ENCODE measurements at places on chromosomes 2 and 18.

DNA sequence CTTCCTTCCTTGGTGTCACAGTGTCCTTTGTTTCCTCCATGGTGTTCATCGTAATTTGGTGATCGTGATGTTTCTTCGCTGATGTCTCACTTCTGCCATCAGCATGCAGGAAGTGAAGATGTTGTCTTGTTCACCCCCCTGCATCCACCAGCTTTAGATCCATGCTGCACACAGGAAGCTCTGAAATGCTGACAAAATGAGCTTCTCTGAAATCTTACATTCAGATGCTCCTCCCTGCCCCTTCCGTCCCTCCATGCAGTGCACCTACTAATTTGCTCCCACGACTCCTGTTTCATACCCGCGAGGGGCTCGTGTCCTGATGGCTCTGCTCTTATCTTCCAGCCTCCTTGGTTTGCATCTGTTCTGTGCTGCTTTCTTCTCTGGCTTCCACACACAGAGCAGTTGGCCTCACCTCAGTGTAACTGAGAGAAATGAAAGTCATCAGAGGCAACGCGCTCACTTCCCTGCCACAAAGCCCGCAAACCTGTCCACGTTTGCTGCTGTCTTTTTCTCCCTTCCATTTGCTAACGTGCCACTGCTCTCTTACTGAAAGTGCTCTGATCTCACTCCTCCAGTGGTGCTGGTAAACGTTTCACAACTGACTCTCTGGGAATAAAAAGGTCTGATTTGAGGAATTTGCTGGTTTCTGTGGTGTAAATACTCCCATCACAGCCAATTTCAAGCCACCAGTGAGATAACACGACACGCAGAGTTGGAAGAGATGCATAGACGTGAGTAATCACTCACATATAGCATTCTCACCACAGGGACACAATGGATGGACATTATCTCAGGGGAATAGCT, 41.0 kb upstream of the MGAT4A start:
- DNase-seq = no peak

GRCh38 chr2:41127351-41127750, 675.5 kb upstream of the SLC8A1 start:
- no peak for DNase-seq

GRCh38 chr18:47417807-47418206, 166.3 kb upstream of the SKOR2 start:
- no peak for DNase-seq

DNA sequence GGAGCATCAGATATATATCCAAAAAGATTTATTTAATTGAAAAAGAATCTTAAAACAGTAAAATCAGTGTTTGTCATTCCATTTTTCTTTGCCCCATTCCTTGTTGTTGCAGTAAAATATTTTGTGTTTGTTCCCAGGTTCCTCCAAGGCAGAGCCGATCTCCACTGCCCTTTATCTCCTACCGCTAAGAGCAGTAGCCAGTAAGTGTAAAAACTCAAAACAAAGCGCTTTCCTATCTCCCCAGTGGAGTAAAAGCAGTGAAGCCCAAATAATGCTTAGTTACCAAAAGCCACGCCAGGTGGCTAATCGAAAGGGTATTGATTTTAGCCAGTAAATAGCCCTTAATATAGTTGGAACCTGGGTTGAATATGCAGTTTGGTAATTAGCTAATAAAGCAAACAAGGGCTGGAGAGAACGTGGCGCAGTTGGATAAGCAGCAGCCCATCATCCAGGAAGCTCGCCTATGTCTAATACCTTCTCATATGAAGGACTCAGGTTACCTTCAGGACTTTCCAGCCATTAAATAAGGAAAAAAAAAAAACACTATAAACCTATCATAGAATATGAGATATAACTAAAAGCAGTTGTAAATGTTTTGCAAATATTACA, 12.4 kb upstream of the GPD2 start:
- DNase-seq = no peak

DNA sequence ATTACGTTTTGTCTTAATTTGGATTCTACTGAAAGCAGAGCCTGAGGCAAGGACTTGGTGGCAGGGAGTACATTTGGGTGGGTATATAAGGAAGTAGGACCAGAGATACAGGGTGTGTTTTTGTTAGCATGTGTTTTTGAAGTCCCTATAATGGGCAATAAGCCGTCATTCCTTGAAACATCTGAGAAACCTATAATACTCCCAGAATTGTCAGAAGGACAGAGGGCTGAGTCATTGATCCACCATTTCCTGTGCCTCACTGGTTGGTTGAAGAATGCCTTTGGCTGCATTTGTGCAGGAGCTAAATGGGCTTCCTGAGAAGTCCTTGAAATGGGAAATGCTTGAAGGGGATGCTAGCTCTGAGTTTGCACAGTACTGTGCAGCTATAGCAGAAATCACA, 281.8 kb upstream of the ZEB2 start:
- no peak for DNase-seq

- DNase-seq = no peak
Measured at GRCh38 chr2:220533485-220533884, 906.1 kb downstream of the SLC4A3 start.

- no peak for DNase-seq
Measured at GRCh38 chr18:45608400-45608799, 6.9 kb upstream of the SLC14A2 start.

DNA sequence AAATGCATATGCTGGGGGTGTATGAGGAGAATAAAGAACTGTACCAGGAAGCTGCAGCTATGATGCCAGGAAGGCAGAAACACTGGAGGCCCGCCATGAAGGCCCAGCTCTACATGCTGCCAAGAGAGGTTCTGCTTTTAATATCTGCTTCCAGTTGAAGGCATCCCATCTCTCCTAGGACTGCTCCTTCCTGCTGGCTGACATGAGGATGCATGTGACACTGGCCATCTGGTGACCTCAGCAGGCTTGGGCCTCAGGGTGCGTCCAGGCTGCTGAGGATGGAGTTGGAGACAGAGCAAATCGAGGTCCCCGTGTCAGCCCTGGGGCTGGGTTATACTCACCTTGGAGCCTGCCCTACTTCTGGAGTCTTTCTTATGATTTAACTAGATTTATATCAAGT, 49.0 kb downstream of the PSMG2 start:
- DNase-seq = no peak

DNA sequence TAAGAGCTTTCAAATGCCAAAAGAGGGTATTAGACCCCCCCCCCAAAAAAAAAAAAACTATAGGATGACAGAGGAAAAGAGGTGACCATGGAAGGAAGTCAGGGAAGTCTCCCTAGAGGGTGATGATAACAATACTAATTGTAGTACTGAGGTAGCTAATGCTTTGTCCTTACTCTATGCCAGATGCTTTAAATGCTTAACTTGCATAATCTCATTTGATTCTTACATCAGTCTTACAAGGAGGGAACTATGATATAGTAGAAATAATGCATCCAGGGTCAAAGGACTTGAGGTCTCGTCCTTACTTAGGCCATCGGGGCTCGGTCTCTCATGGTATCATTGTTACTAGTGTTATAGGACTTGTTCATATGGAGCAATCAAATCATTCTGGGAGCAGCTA, 9.1 kb downstream of the IDH1 start:
- no peak for DNase-seq

DNA sequence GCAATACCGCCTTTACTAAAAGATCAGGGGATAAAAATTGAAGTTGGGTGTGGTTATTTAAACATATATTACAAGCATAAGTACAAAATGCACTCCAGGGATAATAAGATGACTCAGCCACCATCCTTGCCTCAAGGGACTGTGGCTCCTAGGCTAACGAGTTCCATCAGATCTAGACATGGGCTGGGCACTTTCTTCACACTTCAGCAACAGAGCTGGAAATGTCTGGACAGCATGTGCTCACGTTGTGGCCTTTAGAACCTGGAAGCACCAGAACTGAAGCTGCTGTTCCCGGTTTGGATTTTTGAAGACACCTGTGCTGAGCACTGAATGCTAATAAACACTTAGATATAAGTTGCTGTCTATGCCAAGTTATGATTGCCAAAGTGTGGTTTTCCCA, 384.2 kb upstream of the SALL3 start:
- DNase-seq = no peak

- no peak for DNase-seq
Measured at GRCh38 chr2:41881249-41881648, 166.6 kb upstream of the PKDCC start.

- no peak for DNase-seq
Measured at GRCh38 chr2:125455110-125455509, 1200.8 kb upstream of the GYPC start.

GRCh38 chr2:1813371-1813770, 69.1 kb upstream of the PXDN start:
- DNase-seq = no peak

GRCh38 chr2:229818230-229818629, 103.6 kb downstream of the TRIP12 start:
- no peak for DNase-seq

DNA sequence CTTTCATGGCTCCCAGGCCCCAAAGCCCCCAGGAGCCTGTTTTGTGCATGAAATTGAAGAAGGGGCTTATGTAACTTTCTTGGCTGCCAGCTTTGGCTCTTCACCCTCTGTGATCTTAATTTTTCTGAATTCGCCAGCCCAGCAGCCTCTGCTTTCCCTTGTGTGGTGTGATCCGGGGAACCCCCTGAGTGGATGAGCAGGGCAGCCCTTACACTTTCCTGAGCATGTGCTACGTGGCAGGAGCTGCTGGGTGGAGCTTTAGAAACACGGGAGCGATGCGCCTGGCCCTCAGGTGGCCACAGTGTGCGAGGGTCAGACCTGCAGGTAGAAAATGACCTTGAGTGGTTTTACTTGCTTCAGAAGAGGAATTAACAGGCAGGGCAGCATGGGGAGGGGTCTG, 76.4 kb upstream of the MCFD2 start:
- no peak for DNase-seq

DNA sequence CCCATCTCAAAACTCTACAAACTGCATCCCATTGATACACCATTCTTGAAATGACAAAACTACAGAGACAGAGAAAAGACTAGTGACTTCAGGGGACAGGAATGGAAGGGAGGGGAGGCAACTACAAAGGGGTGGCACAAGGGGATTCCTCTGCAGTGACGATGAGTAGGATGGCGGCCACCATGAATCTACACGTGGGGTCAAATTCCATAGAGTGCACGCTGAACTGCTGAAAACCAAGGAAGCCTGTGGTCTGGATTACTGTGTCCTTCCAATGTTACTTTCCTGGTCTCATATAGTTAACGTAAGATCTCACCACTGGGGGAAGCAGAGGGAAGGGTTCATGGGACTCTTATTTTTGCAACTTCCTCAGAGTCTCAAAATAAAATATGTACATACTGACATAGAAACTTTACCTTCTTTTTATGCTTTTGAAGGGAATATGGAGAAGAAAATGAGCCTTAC, 23.6 kb downstream of the COX7A2L start:
- DNase-seq = no peak

- peak; percentile 9 for DNase-seq
Measured at GRCh38 chr2:109331896-109332848, 203.2 kb downstream of the SH3RF3 start.

DNA sequence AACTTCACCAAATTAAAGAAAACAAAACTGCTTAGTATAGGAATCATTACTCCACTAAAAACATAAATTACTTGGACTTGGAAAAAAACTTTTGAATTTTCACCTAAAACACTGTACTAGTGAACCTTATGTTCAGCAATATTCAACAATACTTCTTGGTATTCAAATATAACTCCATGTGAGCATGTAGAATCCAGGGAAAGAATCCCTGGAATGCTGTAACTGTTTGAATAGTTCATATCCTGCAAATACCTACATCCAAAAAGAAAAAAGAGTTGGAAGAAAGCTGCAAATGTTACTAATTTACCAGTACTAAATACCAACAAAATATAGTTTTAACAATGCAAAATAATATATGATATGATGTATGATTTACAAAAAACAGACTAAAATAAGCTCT, 65.4 kb downstream of the IKZF2 start:
- DNase-seq = no peak

DNA sequence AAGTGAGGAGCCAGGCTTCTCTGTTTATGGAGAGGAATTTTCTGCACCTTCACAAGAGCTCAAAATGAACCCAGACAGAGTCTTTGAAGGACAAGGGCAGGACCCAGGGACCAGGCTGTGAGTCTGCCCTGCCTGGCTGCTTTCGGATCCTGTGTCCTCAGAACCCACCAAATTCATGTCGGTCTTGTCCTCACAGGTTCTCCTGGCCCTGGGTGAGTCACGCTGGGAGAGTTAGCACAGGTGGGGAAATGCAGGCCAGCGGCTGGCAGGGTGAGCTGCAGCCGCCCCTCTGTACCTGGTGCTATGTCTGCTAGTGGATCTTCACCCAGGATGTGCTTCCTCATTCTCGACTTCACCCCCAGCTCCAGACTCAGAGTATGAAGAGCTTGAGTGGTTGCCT, 35.8 kb upstream of the TPO start:
- no peak for DNase-seq

DNA sequence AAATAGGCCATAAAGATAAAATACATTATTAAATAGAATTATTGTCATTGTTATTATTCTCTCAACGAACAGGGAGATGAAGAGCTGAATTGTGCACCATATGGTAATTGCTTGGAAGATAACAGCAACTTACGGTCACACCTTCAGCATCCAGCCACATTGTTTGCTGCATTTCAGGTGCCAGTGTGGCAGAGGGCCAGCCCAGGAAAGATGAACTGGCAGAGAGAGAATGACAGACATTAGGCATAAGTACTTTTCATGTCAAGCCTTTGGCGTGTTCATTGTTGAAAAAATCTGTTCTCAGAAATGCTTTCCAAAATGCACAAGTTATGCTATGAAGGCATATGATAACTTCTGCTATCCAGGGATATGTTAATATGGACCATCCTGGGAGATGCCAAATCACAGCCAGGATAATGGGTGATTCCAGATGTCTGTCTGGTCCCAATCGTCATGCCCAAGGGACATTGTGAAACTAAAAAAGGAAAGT, 748.6 kb upstream of the PIK3C3 start:
- no peak for DNase-seq

DNA sequence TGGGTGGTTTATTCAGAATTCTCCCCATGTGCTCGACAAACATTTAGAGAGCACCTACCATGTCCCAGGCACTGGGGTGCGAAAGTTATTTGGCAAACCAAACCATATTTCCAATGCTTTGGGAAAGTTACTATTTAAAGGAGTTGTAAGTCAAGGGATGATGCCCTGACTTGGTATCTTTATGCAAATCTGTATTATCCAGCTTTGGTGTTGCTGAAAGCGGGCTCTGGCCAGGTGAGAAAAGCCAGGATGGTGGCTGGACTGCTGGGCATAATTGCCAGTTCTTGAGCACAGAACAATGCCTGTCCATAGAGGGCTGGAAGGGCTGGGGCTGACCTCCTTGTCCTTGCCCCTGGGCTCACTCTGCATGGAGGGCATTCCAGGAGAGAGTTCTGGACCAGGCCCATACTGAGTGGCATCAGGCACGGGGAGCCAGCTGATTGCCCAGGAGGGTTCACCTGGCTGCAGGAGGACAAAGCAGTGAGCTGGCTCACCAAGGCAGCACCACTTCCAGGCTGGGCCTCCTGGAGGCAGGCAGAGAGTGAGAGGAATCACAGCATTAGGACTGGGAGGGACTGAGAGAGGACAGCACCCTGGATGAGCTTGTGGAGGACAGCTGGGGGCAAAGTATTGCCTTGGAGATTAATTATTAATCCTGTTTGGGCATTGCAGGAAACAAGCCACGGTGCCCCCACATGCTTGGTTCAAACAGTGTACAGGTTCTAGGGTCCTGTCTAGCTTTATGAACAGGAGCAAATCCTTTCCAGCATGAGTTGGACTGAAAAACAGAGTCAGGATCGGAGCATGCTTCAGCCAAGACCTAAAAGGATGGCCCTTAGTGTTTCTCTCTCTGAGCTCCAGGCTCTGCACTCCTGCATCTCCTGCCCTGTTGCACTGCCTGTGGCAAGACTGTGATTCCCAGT, 7.1 kb downstream of the KHK start:
- DNase-seq = no peak

Data from neuronal stem cell (in vitro differentiated cells).